Activated CD4-positive, alpha-beta T cell treated with anti-CD3 and anti-CD28 coated beads, Interleukin-2, amount 50 U/mL, for 16 hours (primary cell): ENCODE measurements at places on chromosomes 1 and 21.

DNA sequence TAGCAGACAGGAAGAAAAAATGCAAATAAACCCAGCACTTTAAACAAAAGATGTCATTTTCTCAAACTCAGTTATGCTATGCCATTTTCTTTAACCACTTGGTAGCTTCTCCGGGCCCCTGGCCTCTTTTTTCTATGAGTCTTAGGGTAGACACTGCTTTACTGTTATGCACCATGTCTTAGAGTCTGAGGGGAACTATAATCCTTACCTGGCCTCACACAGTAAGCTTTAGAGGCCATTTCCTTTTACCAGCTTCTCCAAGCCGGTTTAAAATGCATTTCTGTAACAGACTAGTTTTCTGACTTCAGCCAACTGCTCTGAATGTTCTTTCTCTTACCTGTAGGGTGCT is 73.7 kb upstream of the EDEM3 start:
- no peak for DNase-seq

DNA sequence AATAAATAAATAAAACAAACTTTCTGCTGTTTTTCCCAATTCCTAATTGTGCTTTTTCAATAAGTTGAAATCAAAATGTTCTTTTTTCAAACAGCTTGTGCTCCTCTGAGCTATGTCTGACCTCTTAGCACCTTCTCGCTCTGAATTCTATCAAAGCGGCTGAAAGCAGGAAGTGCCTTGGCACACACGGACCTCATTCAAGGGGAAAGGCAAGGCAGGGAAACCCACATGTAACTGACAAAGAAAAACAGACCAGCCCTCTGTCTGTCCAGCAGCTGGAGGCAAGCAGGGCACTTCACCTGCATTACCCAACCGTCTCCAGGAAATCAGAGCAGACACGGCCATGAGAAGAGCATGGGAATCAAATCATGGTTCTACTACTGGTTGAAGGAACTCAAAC is 56.7 kb downstream of the PLPP3 start:
- DNase-seq, result no peak

DNA sequence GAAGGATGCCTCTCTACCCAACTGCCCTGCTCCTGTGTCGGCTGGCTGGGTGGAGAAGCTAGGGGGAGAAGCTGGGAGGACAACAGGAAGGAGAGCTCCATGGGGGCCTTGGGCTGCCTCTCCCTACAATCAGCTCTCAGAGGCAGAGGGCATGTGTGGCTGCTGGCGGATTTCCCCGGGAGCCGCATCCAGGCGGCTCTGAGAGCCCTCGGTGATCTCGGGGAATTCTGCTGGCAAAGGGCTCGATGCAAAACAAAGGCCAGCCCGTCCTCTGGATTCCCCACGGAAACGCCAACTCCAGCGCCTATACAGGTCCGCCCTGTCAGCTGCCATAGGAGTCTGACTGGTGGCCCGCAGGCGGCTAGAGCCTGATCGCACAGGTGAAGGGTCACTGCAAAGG is 26.4 kb upstream of the EVA1B start:
- no peak for DNase-seq

DNA sequence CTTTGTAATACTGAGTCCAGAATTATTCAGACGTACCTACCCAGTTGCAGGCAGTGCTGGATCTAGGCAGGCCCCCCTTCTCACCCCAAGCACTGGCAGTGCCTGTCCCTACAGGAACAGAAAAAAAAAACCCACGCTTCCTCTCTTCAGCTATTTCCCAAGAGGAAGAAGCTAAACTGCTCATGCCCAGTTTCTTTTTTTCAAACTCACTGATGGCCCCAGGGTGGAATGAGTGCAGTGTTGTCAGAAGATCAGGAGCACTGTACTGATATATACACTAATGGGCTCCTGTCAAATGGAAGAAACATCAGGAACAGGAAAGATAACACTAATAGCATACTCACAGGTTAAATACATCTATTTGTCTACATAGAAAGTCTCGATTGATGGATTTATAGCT is 28.2 kb upstream of the DOCK7 start:
- DNase-seq, result no peak

DNA sequence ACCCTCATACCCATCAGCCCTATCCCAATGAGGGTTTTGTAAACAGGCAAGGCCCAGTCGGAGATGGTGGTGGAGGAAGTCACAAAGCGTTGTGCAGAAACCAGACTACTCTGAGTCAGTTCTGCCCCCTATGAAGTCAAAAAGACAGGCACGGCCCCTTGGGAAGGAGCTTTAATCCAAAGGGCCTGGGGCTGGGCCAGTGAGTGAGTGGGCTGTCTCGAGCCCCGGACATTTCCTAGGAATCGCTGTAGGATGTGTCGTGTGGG is 442 bp upstream of the AHCYL1 start:
- no peak for DNase-seq

- no peak for DNase-seq
Measured at GRCh38 chr1:48644190-48644900, 132.3 kb downstream of the BEND5 start.

GRCh38 chr1:242522996-242523718 is 1.3 kb downstream of the PLD5 start:
- no peak for DNase-seq

- DNase-seq, result no peak
Measured at GRCh38 chr21:46285206-46285661, at the start of gene MCM3AP. MCM3AP (minus strand) TSS chr21:46285611; CDS start chr21:46285286, 325 bp downstream.
